ENCODE measurements at places on chromosomes 13 and 19. TPM values are rescaled to one million over a fixed set of nuclear protein-coding genes. Genes with fewer than 3 reads are reported as not detected.

DNA sequence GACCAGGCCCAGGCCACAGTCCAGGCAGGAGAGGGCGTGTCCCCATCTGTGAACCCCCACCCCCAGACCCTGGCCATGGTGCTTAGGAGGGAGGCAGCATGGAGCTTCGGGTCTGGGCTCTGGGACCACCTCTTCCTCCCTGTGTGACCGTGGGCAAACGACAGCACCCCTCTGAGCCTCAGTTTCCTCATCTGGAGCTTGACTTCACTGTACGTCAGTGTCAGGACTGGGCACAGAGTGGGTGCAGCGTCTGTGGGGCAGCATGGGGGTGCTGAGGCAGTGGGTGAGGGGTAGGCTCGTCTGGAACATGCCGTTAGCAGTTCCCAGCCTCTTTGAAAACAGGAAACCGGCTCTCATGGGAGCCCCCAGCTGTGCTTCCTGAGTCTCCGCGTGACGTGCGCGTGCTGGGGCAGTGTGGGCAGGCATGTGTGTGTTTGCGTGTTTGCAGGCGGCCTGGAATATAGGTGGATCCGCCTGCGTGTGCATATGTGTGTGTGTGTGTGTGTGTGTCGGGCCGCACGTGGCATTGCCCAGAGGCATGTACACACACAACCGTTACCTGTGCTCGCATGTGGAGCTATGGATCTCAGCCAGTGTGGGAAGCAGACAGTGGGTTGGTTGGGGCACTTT, 15.8 kb downstream of the ARRDC2 start:
- peak; percentile 95 for DNase-seq

DNA sequence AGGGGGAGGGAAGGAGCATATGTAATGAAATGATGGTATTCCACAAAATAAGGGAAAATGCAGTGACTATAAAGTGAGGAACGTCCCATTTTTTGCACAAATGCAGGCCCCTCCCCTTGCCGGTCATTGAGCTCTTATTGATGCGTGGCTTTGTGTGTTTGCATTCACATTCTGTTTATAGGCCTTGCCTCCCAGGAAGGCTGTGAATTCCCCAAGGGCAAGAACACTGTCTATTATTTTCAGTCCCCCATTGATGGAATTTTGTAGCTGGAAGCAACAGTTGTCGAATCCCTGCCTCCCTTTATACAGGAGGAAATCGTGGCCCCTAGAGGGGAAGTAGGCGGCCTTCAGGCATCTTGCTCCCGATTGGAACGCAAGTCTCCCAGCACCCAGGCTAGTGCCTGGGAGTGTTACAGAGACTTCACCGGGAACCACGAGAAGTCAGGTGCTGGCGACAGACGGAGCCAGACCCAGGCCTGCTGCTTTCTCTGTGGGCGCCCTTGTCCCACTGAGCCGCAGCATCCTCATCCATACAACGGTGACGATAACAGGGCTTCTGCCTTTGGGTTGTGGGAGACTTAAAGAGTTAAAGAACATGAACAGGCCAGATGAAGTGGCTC, 6.9 kb downstream of the SBSN start:
- no peak for DNase-seq

DNA sequence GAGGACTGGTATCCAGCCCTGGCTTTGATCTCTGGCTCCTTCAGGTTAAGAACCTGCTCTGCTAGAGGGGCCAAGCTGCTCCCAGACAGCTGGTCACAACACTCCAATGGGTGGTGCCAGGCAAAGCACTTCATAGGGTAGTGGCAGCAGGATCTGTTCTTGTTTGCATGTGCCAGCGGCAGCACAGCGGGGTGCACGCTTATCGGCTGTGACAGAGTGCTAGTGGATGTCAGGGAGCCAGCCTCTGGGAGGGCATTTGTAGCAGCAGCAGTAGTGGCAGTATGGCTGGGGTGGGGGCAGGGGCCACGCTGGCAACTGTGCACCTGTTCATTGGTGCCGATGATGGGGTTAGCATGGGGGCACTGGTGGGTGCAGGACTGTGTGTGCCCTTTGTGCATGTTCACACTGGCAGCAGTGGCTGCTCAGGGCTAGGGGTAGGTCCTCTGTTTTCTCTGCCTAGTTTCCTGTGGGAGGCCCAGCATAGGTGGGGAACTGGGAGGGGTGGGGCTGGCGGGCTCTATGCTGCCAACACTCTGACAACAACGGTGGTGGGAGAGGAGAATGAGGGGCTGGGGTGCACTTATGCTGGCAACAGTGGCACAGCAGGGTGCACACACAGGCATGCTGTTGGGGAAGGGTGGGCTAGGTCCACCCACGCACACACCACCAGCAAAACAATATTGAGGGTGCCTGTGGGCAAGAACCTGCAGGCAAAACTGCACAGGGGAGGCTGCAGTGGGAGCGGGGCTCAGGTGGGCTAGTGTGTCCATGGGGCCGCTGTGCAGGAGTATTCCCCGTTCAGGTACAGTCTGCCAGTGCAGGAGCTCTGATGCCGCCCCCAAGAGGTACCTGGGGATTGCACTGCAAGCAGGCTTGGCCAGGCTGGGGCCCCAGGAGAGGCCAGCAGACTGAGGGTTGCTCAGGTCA, 19.3 kb downstream of the AP1M1 start:
- no peak for DNase-seq

GRCh38 chr13:89695343-89696257, 1651.9 kb upstream of the MIR17HG start:
- no peak for DNase-seq

Gene ZNF175
- total RNA-seq = 3.6 TPM

Gene PSG7
- total RNA-seq = not detected

GRCh38 chr13:20616059-20616797, 49.3 kb downstream of the IFT88 start:
- no peak for DNase-seq

Gene SERPINE3
- total RNA-seq = not detected

Gene ZNF729
- total RNA-seq = not detected

DNA sequence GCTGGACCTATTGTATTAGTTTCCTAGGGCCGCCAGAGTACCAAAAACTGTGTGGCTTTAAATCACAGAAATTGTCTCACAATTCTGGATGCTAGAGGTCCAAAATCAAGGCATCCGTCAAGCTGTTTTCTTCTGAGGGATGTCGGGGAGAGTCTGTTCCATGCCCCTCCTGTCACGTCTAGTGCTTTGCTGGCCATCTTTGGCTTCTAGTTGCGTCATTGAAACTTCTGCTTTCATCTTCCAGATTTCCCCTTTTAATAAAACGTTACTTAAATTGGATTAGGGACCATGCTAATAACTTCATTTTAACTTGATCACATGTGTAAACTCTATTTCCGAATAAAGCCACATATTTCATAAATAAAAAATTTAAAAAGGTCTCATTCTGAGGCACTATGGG, 47.5 kb downstream of the TRPM4 start:
- no peak for DNase-seq

DNA sequence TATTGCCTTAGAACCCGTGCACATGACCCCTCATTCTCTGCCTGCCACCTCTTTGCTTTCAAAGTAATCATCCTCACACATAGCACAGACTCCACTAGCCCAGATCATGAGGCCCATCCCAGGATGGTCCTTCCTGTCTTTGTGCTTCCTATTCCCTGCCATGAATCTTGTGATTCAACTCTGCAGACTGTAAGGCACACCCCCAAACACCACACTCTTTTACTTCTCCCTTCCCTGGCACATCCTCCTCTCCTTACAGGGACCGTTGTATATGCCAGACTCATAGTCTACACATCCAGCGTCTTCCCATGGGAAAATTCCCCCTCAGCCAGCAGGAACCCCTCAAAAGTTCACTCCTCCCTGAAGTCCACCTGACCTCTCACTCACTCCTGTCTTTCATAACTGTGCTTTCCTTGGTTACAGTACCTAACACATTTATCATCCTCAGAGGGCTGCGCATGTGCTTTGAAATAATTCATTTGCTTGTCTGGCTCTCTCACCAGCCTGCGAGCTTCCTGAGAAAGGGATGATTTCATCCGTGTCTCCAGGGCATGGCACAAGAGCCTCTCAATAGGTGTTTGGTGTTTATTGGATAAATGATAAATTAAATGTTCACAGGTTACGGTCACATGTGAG, 26.8 kb upstream of the LRCH1 start:
- peak; percentile 57 for DNase-seq

DNA sequence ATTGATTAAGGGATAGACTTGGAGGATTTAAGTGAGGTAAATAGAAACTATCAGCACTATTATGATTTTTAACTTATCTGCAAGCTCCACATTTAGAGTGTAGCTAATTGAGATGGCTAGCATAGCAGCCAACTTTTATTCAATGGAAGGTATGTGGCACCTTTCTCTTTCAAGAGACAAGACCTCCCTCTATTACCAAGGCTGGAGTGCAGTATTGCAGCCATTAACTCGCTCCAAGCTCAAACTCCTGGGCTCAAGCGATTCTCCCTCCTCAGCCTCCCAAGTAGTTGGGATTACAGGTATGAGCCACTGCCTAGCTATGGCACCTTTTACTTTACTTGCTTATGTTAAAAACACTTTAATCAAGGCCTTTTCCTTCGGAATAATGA, 8.2 kb downstream of the TPT1 start:
- no peak for DNase-seq

Gene PSG6
- total RNA-seq = not detected

GRCh38 chr19:19081642-19082151, 17.9 kb downstream of the SLC25A42 start:
- no peak for DNase-seq

Gene CALR3
- total RNA-seq = not detected

DNA sequence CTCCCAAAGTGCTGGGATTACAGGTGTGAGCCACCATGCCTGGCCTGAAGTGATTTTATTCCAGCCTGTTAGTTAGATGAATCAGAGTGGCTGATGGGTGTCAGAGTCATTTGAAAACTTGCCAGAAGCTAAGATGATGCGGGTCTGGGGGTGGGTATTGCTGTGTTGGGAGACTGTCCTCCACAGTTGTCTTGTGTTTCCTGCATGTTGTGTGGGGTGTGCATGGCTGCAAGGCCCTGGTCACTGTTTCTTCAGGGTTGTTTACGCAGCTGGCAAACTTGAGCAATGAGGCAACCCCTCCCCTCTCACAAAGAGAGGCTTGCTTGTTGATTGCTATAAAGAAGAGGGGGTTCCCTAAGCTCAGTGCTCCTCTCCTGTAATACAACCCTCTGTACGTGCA, 71.8 kb downstream of the TRPM4 start:
- DNase-seq = no peak

DNA sequence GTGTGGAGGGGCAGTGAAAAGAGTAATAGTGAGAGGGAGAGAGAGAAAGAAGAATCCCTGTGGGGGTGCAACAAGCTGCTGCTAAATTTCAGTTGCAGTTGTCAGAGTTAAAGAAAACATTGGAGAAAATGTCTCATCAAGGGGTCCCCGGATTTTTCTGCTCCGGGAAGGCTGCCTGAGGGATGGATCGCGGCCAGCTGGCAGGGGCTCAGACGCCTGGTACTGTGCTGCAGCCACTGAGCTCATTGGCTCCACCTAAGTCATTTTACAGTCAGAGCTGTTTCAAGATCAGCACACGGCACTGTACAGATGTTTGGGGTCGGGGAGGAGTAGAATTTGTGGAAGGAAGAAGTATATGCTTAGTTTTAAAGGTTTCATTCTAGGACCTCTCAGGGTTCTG, 106.2 kb downstream of the SHISA2 start:
- no peak for DNase-seq

- DNase-seq = no peak
Observed at GRCh38 chr13:52673465-52673864, 20.8 kb downstream of the SUGT1 start.

DNA sequence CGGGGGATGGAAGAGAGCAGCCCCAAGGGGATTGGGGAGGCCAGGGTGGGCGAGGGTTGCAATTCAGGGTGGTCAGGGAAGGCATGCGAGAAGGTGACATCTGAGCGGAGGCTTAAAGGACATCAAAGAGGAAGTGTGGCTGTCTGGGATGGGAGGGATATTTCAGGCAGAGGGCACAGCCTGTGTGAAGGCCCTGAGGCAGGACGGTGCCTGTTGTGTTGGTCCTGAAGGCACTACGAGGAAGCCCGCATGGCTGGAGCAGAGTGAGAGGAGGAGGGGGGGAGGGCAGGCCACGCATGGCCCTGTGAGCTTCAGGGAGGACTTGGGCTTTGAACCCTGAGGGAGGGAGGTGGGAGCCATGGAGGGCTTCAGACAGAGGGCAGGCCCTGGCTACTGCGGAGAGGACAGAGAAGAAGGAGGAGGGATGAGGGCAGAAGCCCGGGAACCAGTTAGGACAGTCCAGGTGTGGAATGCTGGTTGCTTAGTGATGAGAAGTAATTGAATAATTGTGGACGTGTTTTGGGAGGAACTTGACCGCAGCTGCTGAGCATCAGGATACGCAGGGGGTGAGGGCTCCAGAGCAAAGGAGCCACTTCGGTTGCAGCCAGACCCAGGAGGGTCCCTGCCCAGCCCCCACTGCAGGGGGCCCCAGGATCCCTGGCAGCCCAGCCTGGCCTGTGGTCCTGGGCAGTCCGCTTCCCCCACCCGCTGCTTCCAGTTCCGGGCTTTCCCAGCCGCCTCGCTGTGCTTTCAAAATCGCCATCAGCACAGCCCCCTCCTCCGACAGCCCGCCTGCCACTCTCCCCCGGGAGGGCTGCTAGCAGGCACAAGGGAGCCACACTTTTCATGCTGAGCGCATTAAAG, 6.2 kb downstream of the TLE6 start:
- no peak for DNase-seq

Gene ZNF554
- total RNA-seq = 2.9 TPM

DNA sequence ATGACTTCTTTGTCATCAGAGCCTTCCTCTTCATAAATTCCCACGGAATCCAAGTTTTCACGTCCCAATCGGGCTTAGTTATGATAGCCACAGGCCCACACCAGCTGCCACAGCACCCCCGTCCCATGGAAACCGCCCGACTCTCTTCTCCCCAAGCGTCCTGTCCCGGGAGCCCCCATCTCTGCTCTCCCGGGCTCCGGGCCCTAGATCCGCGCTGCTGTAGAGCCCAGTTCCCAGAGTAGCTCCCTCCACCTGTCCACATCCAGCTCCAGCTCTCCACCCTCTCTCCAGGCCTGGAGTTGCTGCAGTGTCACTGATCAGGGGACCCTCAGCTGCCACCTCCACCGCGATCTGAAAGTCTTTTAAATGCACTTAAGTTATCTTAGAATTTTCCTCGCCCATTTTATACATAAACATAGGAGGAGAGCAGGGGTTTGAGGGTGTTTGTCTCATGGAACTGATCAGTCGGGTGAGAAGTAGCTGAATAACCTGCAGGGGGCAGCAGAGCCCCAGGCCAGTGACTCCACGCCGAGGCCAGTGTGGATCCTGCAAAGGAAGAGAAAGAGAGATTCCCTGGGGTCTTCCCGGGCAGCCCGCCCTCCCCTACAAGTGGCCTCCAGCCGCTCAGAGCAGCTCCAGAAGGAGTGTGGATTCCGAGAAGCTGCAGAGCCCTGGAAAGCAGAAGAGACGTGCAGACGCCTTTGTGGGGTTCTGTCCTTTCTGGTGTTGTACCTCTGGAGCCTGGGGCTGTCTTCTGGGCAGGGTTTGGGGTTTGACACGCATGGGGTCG, 1.1 kb upstream of the ZNF763 start:
- peak; percentile 94 for DNase-seq

Gene U2AF1L4
- 7.9 TPM for total RNA-seq

- peak; percentile 99 for DNase-seq
Observed at GRCh38 chr13:49690995-49691784, at the start of gene EBPL. TSS of gene EBPL (minus strand) at chr13:49691486. CDS start at chr13:49691424, 62 bp downstream.

DNA sequence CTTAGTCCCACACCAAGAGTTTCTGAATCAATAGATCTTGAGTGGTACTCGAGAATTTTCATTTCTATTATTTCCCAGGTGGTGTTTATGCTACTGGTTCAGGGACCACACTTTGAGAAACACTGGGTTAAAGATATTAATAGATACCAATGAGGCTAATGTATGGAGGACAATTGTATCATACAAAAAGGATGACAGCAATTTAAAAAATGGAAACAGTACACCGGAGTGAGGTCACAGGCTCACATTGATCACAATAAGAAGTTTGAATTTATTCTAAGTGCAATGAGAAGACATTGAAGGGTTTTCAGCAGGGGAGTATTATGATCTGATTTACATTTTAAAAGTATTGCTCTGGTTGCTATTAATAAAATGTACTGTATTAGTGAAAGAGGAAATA, 488.3 kb downstream of the PCDH17 start:
- no peak for DNase-seq

Gene PRTN3
- total RNA-seq = not detected
